ENCODE measurements at places on chromosomes 1 and 21.

- DNase-seq: no peak
These were observed 62.7 kb upstream of the BCL10 start for GRCh38 chr1:85339089-85339488.

DNA sequence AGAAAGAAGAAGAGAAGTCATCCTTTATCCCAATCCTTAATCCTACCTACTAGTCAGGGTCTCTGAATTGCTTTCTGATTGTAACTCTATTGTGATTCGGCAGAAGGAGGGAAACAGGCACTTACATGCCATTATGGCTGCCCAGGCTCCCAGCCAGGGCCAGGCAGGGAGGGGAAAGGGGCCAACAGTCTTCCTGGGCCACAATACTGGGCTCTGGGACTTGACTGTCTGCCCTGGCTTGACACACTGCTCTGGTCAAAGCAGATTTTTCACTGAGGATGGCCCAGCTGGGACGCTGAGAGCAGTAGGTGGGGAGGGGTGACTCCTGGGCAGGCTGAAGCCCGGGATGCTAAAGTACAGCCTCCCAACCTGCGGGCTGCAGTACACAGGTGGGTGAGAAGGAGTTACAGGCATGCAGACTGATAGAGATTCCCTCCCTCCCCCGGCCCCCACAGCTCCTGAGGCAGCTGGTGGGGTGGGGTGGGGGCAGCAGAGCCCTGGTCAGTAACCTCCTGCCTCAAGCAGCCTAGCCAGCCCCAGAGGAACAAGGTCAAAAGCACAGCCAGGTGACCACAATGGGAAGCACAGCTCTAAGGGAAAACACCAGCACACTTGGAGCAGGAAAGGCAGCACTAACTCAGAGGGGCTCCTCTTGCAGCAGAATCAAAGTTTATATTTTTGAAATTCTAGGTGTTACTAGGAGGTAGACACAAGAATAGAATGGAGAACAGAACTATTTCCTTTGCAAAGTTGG is 25.3 kb downstream of the KCND3 start:
- no peak for DNase-seq

DNA sequence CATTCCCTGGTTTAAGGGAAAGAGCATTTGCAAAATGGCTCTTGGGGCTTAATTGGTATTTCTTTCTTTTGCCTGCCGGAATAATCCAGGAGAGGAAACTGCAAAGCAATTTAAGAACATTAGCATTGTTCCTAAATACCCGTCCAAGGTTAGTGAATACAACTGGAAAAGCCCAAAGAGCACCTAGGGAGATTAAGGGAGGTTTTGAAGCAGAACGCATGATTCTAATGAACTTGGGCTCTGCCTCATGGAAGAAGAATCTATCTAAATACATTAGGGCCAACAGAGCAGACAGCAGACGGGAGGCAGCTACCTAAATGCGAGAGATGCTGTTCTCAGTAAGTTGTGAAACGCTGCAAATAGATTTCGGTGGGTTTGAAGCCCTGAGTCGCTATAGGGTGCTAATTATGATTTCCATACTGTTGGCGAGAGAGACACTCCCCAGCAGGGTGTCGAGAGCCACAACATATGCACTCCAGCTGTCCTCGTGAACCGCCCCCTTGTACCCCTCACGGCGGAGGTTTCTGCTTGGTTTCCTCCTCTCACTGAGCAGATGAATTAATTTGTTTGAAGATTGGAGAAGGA is 326.7 kb upstream of the CAMK1G start:
- DNase-seq: no peak

DNA sequence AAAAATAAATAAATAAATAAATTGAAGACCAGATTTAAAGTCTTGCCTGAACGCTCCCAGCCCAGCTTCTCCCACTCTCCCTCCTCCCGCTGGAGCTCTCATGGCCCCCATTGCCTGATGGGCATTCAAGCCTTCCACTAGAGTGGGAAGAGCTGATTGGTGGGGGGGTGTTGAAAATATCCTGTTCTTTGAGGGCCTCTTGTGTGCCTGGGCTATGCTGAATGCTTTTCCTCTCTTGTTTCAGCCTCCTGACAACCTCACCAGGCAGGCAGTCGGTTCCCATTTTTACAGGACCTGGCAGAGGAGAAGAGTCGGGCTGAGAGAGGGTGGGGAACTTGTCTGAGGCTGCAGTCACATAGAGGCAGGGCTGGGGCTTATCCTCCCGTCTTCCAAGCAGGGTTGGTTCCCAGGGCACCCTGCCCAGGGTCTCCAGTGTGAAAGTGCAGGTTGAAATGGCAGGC is 59.2 kb upstream of the SSBP3 start:
- DNase-seq: no peak

DNA sequence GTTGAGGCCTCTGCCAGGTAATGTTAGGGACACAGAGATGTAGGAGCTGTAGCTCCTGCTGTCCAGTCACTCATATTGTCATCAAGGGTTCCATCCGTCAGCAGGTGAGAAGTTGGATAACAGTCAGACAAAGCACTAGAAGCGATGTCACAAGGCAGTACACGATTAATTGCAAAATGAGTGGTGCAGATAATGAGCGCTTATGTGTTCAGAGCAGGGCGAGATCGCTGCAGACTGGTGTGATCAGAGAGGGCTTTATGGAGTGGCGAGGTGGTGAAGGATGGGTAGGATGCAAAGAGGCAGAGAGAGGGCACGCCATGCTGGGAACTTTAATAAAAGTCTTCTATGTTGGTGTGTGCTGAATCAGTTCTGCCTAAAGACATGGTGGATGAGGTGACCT is 8.8 kb downstream of the TMCC2 start:
- DNase-seq: no peak

DNA sequence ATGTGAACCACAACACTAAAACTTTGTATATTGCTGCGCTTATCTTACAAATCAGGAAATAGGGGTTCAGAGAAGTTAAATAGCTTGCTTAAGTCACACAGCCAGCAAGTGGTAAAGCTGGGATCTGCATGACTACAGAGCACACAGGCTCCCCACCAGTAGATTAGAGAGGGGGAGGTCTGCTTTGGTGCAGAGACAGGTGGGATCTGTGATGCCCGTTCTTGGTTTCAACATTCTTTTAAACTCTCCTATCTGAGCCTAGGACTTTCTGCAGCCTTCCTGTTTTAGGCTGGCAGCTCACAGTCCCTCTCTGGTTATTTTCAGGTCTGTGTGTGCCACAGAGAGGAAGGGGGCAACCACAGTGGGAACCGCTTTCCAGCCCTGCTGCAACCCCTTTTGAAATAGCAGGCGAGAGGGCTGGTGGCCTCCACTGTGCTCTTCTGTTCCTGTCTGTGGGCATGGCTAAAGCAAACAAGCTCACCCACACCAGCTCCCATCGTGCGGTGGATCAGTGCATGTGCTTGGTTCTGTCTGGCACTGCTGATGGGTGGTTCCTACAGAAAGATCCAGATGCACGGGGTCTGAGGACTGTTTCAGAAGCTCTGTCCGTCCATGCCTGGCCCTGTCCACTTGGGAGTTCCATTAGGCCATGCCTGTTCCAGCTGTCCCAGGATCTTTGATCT is 1.7 kb upstream of the IL6R start:
- peak; percentile 66 for DNase-seq

DNA sequence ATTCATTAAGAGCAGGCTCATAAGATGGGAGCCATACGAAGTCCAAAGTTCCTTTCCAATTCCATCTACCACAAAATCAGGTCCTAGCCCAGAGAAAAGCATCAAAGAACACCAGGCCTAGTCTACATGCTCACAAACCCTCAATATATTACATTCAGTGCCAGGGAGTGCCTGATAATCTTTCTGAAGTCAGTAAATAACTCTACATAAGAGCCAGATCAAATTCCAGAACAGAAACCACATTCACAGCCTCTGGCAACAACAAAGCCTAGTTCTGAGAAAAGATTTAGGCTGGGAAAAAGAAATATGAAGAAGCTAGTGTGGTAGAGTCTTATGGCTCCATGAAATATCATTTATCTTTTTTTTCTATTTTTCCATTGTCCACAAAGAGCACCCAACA is 40.5 kb upstream of the RBBP5 start:
- DNase-seq: no peak

DNA sequence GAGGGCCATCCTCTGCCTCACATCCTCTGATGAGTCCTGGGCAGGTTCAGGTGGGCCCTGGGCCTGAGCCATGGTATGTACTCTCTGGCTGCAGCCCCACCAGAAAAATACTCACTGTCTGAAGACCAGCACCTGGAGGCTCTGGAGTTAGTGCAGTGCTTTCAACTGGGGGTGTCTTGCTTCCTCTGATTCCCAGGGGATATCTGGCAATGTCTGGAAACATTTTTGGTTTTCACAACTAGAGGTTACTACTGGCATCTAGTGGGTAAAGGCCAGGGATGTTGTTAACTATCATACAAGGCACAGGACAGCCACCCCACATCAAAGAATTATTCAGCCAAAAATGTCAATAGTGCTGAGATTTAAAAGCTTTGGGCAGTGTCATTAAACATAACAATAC is 152.7 kb downstream of the HIVEP3 start:
- DNase-seq: no peak

- DNase-seq: no peak
These were observed 20.5 kb downstream of the PRKACB start for GRCh38 chr1:84164567-84165021.

- no peak for DNase-seq
These were observed 217.1 kb upstream of the C1orf174 start for GRCh38 chr1:4117196-4117595.

DNA sequence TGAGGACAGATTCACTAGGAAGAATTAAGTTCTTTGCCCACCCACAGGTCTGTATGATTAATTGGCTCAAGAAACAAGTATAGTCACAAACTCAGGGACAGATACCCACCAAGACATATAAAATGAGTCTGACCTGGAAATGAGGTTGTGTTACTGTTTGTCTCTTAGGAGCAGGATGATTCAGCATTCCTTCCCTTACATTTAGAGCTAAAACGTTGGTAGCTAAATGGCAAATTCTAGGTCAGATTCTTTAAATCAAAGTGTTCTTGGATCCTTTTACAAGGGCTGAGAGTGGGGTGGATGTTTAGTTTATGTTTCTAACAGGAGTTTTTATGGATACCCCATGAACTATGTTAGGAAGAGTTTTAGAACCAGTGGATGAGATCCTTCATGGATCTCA is 4.7 kb downstream of the RIMKLA start:
- no peak for DNase-seq

DNA sequence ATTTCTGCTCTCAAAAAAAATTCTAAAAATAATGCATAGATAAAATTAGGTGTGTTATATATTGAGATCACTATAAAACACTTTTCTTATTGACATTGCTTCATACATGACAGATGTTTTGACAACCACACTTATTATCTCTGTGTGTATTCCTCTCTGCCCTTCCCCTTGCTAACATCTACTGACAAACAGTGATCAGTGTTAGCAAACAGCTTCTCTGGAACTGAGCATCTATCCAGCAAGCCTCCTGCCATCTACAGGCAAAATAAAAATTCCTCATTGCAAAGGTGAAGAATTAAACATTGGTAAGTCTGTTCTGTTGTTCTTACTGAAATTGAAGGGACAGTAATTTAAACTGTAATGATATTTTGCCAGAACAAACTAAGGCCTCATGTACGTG is 2153.9 kb downstream of the NCAM2 start:
- DNase-seq: no peak

DNA sequence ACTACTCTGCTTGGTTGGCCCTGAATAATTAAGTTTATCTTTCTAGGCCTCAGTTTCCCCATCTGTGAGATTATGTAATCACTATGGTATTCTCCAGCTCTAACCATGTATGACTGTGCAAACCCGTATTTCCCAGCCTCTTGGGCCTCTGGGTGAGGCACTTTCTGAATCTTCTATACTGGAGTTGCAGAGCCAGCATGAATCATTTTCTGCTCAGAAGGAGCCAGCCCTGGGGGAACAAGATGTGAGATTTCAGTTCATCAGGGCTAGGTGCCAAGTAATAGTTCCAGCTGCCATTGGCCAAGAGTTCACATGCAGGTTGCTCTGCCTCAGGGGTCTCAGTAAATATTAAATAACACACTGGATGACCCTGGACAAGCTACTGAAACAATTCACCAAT is 47.7 kb upstream of the USP24 start:
- DNase-seq: no peak

- DNase-seq: no peak
These were observed 64.8 kb downstream of the MORN1 start for GRCh38 chr1:2326524-2326923.

GRCh38 chr1:31596737-31597097 is 20.4 kb downstream of the TINAGL1 start:
- DNase-seq: no peak

DNA sequence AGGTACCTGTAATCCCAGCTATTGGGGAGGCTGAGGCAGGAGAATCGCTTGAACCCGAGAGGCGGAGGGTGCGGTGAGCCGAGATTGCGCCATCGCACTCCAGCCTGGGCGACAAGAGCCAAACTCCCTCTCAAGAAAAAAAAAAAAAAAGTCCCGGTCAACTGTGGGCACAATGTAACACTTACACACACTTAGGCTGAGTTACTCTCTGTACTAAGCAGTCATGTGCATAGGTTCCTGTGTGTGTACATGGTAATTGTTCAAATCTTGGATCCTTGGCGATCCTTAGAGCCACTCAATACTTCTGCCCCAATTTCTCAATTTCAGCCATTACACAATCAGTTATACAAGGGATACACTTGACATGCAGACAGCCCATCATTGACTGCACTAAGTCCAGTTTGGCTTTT is 11.6 kb downstream of the SDCCAG8 start:
- no peak for DNase-seq

- DNase-seq: no peak
These were observed 24.3 kb downstream of the AHCTF1 start for GRCh38 chr1:246907472-246907871.

DNA sequence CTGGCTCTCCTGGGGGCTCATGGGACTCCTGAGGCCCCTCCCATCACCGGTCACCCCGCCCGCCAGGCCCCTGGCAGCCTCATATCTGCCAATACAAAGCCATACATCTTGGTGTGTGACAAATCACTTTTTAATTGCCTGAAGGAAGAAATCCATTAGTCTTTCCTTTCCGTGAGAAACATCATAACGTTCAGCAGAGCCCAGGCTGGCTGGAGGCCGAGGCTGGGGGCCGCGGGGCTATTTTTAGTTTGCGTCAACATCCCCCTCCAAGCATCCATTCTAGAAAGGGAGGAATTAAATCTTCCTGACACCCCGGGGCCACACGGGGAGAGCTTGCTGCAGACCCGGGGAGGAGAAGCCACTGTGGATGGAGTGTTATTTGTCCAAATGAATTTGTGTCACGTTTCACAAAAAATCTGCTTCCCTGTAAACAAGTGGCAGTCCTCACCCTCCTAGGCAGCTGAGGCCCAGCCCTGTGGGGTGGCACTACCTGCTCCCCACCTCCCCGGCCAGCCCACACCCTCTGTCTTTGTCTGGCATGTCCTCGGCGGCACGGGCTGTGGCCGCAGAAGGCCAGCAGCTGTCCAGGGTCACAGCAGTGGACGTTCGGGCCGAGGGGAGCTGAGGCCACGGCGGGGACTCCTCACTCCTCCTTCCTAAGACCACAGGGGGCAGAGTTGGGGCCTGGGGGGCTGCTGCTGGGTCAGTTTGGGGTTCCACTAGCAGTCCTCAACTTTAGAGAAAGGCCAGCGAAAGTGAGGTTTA is 236.9 kb upstream of the VAMP3 start:
- no peak for DNase-seq

DNA sequence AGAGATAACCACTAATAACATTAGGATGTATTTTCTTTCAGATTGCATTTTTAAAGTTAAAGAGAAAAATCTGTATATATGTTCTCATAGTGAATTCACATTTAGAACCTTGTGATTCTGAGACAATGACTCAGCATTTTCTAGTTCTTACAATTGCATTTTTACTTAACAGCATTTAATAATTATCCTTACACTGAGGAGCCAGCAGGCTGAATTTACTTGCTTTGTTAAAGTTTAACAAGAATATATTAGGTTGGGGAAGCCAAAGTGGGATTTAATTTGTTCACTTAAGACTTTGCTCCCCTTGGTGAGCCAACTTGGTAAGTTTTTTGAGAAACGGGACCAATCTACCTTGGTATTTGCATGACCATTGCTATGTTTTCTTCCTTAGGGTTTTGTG is 4.5 kb downstream of the PATJ start:
- DNase-seq: no peak
